ENCODE measurements at places on chromosomes 3 and 15. TPM values are rescaled to one million over a fixed set of nuclear protein-coding genes. Genes with fewer than 3 reads are reported as not detected.

DNA sequence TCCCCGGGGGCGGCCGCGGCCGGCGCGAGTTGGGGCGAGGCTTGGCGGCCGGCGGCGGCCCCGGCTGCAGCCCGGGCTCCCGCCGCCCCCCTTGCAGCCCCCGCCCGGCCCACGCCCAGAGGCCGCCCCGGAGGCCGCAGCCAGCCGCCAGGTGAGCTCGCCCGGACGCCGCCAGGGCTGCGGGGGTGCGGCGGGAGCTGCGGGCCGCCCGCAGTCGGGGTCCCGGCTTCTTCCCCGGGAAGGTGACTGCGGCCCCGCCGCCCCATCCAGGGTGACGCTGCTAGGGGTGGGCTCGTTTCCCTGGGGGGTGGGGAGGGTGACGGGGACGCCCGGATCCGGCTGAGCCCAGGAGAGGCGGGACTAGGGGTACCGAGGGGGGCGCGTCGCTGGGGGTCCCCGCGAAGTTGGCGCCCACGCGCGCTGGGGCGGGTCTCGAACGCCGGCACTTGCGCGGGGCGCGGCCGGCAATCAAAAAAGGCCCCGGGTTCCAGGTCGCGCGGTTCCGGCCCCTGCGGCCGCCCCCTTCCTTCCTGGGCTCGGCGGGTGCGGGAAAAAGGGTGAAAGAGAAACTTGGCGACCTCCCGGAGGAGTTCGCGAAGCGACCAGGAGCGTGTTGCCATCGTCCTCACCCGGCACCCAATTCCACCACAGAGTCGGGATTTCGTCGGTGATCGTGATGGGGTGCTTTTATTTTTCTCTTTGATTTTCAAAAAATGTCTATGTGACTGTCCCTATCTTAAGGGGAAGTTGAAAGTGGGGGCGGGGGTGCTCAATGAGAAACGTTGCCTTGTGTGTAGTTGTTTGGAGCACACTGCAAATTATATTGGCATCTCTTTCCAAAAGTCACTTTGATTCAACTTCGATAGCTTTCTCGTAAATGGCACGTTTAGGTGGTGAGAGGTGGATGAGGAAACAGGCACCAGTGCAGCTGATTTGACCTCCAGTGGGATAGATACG is 619 bp downstream of the ATXN7 start:
- peak overlapping the region; percentile 77 for H3K27ac ChIP-seq
- no peaks in the 10 kb centered on the region for H3K36me3 ChIP-seq
- DNase-seq: peak; percentile 47
- H3K4me1 ChIP-seq: peaks cover 21% of the 10 kb centered on the region

GRCh38 chr3:10006048-10006761 is 19.6 kb upstream of the EMC3 start:
- DNase-seq: no peak
- H3K27me3 ChIP-seq: no peaks in the 10 kb centered on the region
- H3K27ac ChIP-seq: no peak overlapping the region
- H3K4me3 ChIP-seq: no peak overlapping the region
- no peaks in the 10 kb centered on the region for H3K36me3 ChIP-seq
- no peaks in the 10 kb centered on the region for H3K4me1 ChIP-seq

DNA sequence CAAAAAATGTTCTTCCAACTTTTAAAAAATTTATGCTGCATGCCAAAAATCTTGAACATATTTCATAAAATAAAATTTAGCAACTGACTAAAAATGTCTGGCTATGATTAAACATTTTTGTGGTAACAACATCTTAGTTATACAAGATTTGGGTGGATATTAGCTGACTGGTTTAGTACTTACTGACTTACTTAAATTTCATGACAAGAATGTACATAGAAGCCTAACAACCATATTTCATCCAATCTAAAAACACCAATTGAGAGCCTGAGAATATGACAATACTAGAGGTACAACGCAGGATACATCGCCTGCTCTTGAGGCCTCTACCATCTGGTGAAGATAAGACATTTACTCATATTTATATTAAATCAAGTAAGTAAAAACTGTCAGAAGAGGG is 34.6 kb downstream of the GNB4 start:
- no peaks in the 10 kb centered on the region for H3K27me3 ChIP-seq
- H3K4me1 ChIP-seq: no peaks in the 10 kb centered on the region
- H3K27ac ChIP-seq: no peak overlapping the region
- no peak for DNase-seq
- H3K36me3 ChIP-seq: no peaks in the 10 kb centered on the region

GRCh38 chr15:99100245-99101173 is 4.4 kb upstream of the SYNM start:
- H3K4me1 ChIP-seq: no peaks in the 10 kb centered on the region
- peak overlapping the region; percentile 1 for H3K4me3 ChIP-seq
- H3K27me3 ChIP-seq: no peaks in the 10 kb centered on the region

DNA sequence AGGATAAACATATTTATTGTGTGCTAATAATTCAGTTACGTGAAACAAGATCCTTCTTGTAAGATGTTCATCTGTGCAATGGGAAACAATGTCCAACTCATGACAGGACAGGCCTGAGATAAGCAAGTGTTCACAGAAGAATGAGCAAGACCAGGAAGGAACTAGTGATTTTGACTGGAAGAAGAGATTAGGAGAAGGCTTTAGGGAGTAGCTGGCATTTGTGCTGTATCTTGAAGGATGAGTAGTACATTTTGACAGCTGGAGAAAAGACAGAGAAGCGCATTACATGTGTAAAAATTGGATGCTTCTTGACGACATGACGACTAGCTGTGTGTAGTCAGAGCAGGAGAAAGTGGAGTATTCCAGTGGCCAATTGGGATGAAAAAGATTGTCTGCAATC is 48.4 kb downstream of the GBE1 start:
- H3K36me3 ChIP-seq: no peaks in the 10 kb centered on the region
- no peaks in the 10 kb centered on the region for H3K27me3 ChIP-seq
- H3K4me1 ChIP-seq: peaks cover 21% of the 10 kb centered on the region
- no peak overlapping the region for H3K27ac ChIP-seq
- DNase-seq: no peak

- peaks cover 6% of the 10 kb centered on the region for H3K4me1 ChIP-seq
- no peaks in the 10 kb centered on the region for H3K36me3 ChIP-seq
- no peak overlapping the region for H3K4me3 ChIP-seq
- no peaks in the 10 kb centered on the region for H3K27me3 ChIP-seq
- no peak for DNase-seq
Measured at GRCh38 chr15:73952913-73953750, 26.9 kb downstream of the LOXL1 start.

GRCh38 chr15:35874260-35874905 is 328.4 kb upstream of the DPH6 start:
- no peaks in the 10 kb centered on the region for H3K36me3 ChIP-seq
- H3K27ac ChIP-seq: no peak overlapping the region
- no peaks in the 10 kb centered on the region for H3K27me3 ChIP-seq
- DNase-seq: no peak

Gene SNTN
- polyA plus RNA-seq: not detected

Gene ZMAT3
- 1.4 TPM for polyA plus RNA-seq

GRCh38 chr3:189458528-189458927 is 172.7 kb upstream of the TP63 start:
- no peak overlapping the region for H3K4me3 ChIP-seq
- H3K27ac ChIP-seq: no peak overlapping the region
- H3K36me3 ChIP-seq: no peaks in the 10 kb centered on the region
- H3K4me1 ChIP-seq: no peaks in the 10 kb centered on the region
- no peak for DNase-seq
- H3K27me3 ChIP-seq: no peaks in the 10 kb centered on the region

GRCh38 chr3:74613060-74613459 is 1.4 kb downstream of the CNTN3 start:
- no peak for DNase-seq
- H3K27me3 ChIP-seq: no peaks in the 10 kb centered on the region
- H3K4me3 ChIP-seq: peak overlapping the region; percentile 43
- H3K27ac ChIP-seq: no peak overlapping the region
- H3K4me1 ChIP-seq: no peaks in the 10 kb centered on the region

Gene B3GALNT1
- polyA plus RNA-seq: 5.7 TPM

Gene CASR
- polyA plus RNA-seq: 24.6 TPM

Gene TGM5
- polyA plus RNA-seq: not detected

GRCh38 chr15:38148471-38148870 is 104.2 kb upstream of the SPRED1 start:
- no peak overlapping the region for H3K4me3 ChIP-seq
- no peak overlapping the region for H3K27ac ChIP-seq
- H3K4me1 ChIP-seq: no peaks in the 10 kb centered on the region

DNA sequence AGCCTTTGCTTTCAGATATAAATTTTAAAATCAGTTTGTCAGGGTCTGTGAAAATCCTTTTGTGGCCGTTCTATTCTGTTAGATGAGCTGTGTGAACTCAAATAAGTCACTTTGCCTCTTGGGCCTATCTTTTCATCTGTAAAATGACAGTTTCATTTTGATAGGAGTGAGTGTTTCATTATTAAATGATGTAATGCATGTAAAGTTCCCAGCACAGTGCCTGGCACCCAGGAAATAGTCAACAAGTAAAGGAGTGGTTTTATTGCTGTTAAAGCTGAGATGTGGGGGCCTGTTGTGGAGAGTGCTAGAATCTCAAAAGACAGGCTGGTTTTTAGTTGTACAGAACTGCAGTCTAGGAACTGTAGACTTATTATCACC is 394.5 kb upstream of the CFAP20DC start:
- H3K4me3 ChIP-seq: no peak overlapping the region
- no peaks in the 10 kb centered on the region for H3K4me1 ChIP-seq
- H3K27me3 ChIP-seq: no peaks in the 10 kb centered on the region
- no peaks in the 10 kb centered on the region for H3K36me3 ChIP-seq
- H3K27ac ChIP-seq: no peak overlapping the region
- DNase-seq: no peak

Gene ZNF717
- polyA plus RNA-seq: 3.9 TPM

Gene NMD3
- 15.7 TPM for polyA plus RNA-seq

Gene RFX7
- polyA plus RNA-seq: 2.1 TPM

DNA sequence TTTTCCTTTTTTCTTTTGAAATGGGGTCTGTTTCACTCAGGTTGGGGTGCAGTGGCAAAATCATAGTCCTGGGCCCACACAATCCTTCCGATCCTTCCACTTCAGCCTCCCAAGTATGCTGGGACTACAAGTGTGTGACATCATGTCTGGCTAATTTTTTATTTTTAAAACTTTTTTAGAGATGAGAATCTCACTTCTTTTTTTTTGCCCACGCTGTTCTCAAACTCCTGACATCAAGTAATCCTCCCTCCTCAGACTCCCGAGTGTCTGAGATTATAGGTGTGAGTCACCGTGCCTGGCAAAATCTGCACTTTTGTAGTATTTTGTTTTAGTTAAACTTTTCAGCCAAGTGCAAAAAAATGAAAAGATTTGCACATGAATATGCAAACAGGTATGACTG is 171.0 kb downstream of the FNDC3B start:
- no peak for DNase-seq
- H3K27me3 ChIP-seq: no peaks in the 10 kb centered on the region
- no peaks in the 10 kb centered on the region for H3K36me3 ChIP-seq

Gene CAMK2N2
- polyA plus RNA-seq: 14.8 TPM

GRCh38 chr15:73629798-73630429 is 3.3 kb downstream of the NPTN start:
- peak overlapping the region; percentile 92 for H3K27ac ChIP-seq
- H3K4me3 ChIP-seq: peak overlapping the region; percentile 12
- no peak for DNase-seq
- peaks cover 71% of the 10 kb centered on the region for H3K4me1 ChIP-seq
- no peaks in the 10 kb centered on the region for H3K27me3 ChIP-seq

DNA sequence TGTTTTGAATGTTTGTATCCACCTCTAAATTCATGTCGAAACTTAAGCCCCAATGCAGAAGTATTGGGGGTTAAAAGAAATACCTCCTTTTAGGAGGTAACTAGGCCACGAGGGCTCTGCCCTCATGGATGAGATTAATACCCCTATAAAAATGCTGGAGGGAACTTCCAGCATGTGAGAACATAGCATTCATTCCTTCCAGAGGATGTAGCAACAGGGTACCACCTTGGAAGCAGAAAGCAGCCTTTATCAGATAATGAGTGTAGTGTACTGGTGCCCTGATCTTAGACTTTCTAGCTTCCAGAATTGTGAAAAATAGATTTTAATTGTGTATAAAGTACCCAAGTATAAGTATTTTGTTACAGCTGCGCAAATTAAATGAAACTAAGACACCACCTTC is 353.4 kb upstream of the MANF start:
- no peak overlapping the region for H3K27ac ChIP-seq
- H3K36me3 ChIP-seq: no peaks in the 10 kb centered on the region
- no peak for DNase-seq
- no peaks in the 10 kb centered on the region for H3K27me3 ChIP-seq
- no peaks in the 10 kb centered on the region for H3K4me1 ChIP-seq

DNA sequence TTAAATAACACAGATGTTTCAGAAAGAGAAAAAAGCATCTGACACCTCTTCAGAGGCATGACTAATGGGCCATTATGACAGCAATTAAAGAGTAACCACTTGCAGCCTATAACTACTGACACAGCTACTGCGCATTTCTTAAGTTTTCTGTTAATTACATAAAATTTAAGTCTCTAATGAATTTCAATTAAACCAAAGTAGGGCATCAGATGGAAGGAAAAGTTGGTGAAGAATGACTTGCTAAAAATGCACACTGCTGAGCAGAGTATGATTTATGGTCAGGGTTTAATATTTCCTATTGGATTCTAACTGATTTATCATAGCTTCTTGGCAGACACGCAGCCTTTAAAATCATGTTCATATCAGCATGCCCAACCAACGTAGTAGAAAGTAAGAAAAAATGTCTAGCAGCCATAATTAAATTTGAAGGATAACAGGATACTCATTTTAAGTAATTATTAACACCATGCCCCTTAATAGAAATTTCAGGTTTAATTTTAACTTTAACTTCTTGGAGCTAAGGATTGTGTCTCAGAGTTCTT is 140.0 kb downstream of the CBLB start:
- H3K4me3 ChIP-seq: no peak overlapping the region
- no peaks in the 10 kb centered on the region for H3K27me3 ChIP-seq
- H3K4me1 ChIP-seq: no peaks in the 10 kb centered on the region

- no peak for DNase-seq
- H3K4me3 ChIP-seq: no peak overlapping the region
- H3K36me3 ChIP-seq: no peaks in the 10 kb centered on the region
- peaks cover 4% of the 10 kb centered on the region for H3K4me1 ChIP-seq
Measured at GRCh38 chr3:97860364-97860763, 38.6 kb downstream of the CRYBG3 start.

Gene P2RY12
- 0.19 TPM for polyA plus RNA-seq

DNA sequence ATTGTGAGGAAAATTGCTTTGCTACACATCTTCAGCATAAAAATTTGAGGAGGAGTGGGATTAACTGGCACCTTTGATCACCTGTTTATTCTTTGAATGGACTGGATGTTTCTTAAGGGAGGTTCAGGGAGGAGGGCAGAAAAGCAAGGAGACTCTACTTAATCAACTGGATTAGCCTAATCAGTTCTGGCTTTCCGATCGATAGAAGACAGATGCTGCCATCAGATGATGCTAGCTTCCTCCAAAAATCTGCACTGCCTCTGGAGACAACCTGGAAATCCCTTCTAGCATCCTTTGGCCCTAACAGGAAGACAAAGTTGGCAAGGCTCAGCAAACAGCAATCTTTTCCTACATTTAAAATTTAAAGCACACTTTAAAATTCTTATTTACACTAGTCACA is 197.8 kb downstream of the EBLN2 start:
- no peak overlapping the region for H3K27ac ChIP-seq
- H3K4me3 ChIP-seq: no peak overlapping the region
- H3K27me3 ChIP-seq: no peaks in the 10 kb centered on the region
- no peaks in the 10 kb centered on the region for H3K4me1 ChIP-seq
